Stomach (tissue), 19 donors: ENCODE measurements at places on chromosomes 11 and 22. TPM values are rescaled to one million over a fixed set of nuclear protein-coding genes. Genes with fewer than 3 reads are reported as not detected.
A peak's percentile ranks its signal among the peaks of the same experiment; 100 is the strongest.

GRCh38 chr11:3826721-3827120, 14.0 kb downstream of the RHOG start:
- DNase-seq: no peak

- DNase-seq: no peak
Measured at GRCh38 chr22:26417406-26417805, 11.7 kb upstream of the ASPHD2 start.

The NLRP14 gene
- total RNA-seq: 0.18 TPM

The PTPRJ gene
- 4.7 TPM for total RNA-seq

The C11orf16 gene
- total RNA-seq: not detected

DNA sequence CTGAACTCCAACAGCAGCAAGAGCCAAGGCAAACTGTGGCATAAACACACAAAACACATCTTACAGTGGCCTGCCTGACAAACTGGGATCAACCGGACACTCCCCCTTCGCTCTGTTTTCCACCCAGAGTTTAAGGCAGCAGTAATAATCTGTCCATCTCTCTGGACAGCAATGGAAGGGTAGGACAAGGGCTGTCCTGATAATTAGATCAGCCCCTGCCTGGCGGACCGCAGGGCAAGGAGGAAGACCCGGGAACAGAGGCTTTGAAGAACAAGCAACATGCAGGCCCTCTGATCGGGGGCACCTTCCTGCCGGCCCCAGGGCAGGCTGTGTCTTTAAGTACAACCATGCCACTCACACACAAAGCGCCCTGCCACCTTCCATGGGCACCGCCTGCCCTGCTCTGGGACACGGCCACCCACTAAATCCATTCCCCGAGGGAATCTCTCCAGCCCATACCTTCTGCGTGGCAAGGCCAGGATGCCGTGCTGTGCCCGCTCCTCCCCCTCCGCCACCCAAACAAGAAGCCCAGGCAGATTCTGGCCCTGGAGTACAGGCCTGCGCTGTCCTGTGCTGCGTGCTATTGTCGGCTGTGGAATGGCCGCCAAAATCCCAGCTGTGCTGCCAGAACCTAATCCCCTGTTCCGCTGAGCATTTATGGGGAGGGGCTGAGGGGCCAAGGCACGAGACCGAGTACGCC, 38.8 kb downstream of the NUMA1 start:
- peak; percentile 93 for DNase-seq

GRCh38 chr11:45715418-45715817, 50.0 kb upstream of the CHST1 start:
- no peak for DNase-seq

DNA sequence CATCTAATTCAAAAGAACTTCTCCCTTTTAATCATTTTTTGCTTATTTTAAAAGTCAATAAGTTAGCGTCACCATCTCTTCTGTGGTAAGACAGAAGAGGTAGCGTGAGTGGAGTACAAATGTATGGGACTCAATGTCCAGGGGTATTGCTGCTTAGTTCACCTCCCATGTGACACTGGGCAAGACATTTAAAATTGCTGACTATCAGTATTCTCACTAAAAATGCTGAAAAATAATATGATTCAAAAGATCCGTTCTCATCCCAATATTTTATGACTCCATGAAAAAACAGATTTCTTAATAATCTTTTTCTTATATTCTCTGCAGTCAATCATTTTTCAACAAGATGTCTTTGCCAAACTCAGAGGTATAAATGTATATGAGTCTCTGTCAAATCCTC, 68.1 kb upstream of the LRRC4C start:
- no peak for DNase-seq
